H9 (cell line): ENCODE measurements at places on chromosomes 5 and 9.
A peak's percentile ranks its signal among the peaks of the same experiment; 100 is the strongest.

GRCh38 chr9:24824607-24825006 is 278.9 kb upstream of the IZUMO3 start:
- DNase-seq = no peak

DNA sequence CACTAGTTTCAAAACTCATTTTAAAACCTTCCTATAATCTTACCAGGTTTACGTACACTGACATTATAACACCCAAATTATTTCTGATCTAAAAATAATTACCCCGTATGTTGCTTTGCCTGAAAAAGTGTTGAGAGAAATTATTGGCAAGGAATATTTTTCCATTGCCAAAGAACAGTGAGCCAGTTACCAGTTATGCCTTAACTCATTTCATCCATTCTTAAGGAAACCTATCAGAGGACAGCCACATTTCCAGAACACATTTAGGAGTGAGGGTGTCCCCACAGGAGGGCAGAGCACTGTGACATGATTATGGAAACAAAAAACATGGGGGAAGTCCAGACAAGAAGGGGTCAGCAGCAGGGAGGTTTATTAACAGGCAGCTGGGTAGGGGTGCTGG is 52.2 kb downstream of the GABBR2 start:
- no peak for DNase-seq

DNA sequence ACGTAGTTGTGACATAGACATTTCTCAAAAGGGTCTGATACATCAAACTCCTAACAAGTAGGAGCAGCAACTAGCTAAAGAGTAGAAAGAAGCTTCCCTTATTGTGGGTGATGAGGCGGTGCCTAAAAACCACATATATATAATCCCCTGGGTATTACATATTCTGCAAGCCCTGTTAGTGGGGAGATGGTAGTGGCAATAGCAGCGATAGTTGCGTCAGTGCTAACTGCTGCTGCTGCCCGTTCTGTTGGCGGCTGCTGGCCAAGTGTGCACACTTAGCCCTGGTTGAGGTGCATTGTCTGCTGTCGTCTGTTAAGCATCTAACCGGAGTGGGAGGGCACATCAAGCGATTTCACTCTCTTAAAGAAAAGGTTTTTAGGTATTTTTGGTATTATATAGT is 35.8 kb downstream of the VLDLR start:
- no peak for DNase-seq

DNA sequence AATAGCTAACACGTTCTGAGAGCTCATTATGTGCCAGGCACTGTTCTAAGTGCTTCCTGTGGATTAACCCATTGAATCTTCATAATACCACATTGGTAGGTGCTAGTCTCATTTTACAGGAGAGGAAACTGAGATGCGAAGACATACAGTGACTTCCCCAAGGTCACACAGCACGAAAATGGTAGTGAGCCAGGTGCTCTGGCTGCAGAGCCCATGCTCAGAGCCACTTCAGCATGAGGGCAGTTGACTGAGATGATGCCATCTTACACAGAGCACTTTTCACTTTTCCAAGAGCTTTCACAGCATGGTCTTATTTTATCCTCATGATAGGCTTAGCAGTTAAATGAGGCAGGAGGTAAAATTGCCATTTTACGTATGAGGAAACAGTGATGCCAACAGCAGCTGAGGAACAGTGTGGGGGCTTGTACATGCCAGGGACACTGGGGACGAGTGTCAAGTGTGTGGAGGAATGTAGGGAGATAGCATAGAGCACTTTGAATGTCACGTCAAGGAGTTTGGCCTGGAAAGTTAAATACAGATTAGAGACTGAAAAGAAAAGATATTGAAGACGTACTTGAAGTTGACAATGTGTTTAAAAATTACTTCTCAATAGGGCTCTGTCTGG is 180.0 kb downstream of the KIF4B start:
- DNase-seq = no peak

DNA sequence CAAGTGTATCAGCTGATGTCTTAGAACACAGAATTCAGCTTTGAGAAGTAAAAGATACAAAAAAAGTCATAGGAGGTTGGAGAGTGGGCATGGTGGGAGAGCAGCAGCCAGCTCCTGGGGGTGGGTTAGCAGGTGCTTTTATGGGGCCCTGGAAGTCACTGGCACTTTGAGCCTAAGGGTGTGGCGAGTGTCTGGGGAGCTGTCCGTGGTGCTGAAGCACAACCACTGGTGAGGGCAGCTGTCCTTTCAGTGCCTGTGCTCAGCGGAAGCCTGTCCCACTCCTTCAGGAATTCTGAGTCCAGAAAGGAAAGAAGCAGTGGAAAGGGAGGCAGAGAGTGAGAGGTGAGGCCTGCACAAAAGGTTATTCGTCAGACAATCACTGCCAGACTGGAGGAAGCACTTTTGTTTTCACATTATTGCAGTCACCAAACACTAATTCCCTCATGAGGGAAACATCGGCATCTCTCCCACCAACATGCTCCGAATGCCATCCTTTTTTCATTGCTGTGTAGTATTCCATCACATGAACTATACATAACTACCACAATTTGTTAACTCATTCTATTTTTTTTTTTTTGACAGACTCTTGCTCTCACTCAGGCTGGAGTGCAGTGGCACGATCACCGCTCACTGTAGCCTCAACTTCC is 59.4 kb upstream of the RAPGEF1 start:
- peak; percentile 79 for DNase-seq

DNA sequence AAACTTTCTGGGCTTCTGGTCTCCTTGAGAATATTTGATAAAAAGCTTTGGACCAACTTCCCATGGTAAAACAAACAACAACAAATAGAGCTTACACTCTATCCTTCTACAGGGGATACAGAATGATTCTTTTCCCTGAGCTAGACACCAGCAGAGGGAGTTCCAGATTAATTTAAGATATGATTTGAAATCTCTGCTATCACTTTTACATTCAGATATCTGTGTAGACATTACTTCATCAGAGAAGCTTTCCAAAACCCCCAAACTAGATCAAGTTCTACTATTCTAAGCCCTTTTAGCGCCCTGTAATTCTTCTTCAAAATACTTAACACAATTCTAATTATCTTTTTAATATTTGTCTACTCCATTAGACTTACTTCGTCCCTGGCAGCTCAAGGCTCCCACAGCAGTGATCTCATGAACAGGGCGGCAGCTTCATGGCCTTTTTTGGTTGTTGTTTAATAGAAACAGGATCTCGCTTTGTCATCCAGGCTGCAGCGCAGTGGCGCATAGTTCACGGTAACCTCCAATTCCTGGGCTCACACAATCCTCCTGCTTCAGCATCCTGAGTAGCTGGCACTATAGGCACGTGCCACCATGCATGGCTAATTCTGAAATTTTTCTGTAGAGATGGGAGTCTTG is 955 bp upstream of the GALNT12 start:
- no peak for DNase-seq

DNA sequence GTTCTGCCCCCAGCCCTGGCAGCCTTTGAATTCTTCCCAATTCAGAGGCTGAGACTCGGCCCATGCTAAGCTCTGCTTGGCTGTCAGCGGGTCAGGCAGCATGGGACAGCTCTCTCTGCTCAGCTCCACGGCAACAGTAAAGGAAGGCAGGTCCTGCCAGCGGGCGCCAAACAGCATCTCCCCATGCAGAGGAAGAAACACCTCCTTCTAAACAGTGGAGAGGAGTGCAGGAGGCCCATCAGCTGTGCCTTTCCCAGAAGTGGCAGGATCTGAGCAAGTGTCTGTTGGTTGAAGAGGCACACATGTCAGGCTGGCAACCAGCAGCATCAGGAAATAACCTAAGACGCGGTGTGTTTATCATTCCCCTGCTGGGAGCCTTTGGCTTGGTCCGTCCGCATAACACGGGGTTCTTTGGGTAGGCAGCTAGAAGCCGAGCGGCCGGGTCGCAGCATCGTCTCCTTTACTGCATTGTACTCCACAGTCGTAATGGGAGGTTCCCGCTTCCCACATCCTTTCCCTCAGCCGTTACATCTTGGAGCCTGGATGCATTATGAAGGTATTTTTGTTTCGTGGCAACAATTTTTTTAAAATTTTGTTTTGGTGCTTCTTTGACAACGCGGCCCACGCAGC is 42.7 kb upstream of the NCS1 start:
- no peak for DNase-seq

DNA sequence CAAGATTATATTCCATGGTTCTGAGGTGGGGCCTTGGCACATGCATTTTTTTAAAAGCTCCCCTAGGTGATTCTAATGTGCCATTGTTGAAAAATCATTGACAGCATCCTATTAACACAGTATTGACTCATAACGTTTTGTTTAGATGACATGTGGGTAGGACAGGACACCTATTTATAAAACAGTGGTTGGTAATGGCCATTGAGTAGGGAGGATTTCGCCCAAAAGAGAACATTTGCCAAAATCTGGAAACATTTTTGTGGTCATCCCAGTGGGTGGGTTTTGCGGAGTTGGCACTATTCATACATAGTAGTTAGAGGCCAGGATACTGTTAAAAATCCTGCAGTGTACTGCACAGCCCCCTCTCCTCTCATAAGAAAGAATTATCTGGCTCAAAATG is 6.4 kb upstream of the CHD1 start:
- DNase-seq = no peak

- DNase-seq = no peak
Measured at GRCh38 chr5:94802450-94802849, 184.0 kb downstream of the SLF1 start.

- DNase-seq = peak; percentile 81
Measured at GRCh38 chr9:100601216-100601615, 23.3 kb downstream of the CAVIN4 start.

DNA sequence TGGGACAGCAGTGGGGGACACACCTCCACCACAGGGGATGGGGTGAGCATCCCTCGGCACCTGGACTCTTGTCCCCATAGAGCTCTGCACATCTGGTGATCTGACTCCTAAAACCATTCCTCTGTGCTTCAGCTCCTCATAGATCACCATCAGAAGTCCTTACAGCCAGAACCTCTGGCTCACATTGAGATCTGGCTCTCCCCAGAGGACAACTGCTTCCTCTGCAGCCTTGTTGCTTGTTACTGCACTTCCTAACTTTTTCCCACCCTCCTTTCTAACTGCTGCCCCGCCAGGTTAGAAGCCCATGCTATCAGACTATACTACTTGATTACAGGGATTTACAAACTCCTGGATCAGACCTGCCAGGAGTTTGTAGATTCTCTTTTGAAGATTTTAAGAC is 64.5 kb downstream of the ARSB start:
- DNase-seq = no peak

DNA sequence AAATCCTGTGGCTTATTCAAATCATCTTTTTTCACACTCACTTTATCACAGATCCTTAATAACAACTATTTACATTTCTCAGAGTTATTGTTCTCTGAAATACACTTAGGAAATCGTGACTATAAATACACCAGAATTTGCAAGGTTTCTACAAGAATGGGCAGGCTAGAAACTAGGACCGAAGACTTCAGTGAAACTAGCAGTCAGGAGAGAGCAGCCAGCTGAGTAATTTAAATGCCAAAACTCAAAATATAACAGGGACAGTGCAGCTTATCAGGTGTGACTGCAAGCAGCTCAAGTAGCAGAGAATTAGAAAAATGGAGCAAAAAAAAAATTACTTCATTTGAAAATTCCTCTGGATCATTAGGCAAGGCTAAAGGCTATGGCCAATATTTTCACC is 719.3 kb upstream of the ZNF608 start:
- DNase-seq = no peak

DNA sequence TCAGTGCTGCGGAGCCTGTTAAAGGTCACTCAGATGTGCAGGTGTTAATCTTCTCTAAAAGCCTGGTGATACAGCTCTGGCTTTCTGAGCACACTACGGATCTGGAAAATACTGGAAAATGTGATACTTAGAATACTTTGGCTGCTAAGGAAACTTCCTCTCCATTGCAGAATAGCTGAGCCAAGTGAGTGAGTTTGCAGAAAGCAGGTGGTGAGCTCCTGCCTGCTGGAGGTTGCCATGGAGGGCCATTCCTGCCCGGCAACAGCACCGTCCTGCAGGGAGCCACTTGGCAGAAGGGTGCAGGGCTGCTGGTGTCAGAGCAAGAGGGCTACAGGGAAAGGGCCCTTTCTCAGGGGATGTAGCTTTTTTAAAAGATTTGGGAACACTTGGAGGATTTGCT is 40.7 kb downstream of the SECISBP2 start:
- DNase-seq = no peak
